ENCODE measurements at places on chromosomes 5 and 9.

- peak overlapping the region; percentile 92 for H3K27ac ChIP-seq
- no peak overlapping the region for H3K4me3 ChIP-seq
- H3K36me3 ChIP-seq, result peaks cover 4% of the 10 kb centered on the region
Observed at GRCh38 chr9:92962303-92962649, 15.0 kb downstream of the FGD3 start.

DNA sequence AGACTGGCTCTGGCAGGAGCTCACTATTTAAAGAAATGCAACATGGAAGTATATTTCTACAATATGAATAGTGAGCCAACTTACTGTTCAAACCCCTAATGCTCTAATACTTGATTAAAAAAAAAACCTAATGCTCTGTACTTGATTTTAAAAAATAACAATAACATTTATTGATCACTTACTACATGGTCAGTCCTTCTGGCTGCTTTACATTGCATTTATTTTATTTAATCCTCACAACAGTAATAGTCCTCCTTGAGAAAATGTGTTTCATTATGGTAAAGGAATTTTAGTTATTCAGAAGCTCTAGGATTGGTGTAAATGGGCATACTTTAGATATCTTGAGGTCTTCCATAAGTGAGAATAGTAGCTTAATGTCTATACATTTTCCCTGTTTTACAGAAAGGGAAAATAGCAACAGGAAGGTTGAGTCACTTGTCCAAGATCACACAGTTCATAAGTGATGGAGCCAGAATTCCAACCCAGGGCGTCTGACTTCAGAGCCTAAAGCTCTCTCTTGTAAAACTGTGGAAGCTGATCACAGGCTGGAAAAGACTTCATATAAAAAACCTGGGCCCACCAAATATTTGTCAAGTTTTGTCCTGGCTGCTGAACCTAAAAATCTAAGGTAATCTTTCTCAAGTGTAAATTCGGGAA lies 1.0 kb downstream of the STARD4 start:
- no peaks in the 10 kb centered on the region for H3K27me3 ChIP-seq
- H3K4me1 ChIP-seq, result peaks cover 9% of the 10 kb centered on the region
- no peaks in the 10 kb centered on the region for H3K36me3 ChIP-seq
- H3K4me3 ChIP-seq, result peak overlapping the region; percentile 77
- DNase-seq, result no peak

DNA sequence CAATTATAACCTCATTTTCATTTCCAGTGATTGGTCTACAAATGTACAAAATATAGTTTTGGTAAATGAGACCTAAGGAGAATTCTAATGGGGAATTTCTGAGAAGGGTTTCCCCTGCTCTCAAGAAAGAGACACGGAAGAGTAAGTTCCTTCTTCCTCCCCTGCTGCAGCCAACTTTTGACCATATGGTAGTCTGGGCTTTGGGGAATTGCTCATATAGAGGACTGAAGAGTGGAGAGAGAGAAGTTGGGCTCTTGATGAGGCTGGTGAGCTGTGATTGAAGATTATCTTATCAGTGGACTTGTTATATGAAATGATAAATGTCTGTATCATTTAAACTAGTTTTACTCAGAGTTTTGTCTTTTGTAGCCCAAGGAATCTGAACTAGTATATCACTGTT lies 4.3 kb upstream of the LNPEP start:
- no peak for DNase-seq
- H3K4me3 ChIP-seq, result no peak overlapping the region
- H3K27ac ChIP-seq, result no peak overlapping the region
- no peaks in the 10 kb centered on the region for H3K36me3 ChIP-seq

- H3K4me3 ChIP-seq, result no peak overlapping the region
- H3K36me3 ChIP-seq, result no peaks in the 10 kb centered on the region
- H3K4me1 ChIP-seq, result no peaks in the 10 kb centered on the region
- no peak for DNase-seq
Observed at GRCh38 chr5:9444346-9444745, 101.5 kb downstream of the SEMA5A start.

DNA sequence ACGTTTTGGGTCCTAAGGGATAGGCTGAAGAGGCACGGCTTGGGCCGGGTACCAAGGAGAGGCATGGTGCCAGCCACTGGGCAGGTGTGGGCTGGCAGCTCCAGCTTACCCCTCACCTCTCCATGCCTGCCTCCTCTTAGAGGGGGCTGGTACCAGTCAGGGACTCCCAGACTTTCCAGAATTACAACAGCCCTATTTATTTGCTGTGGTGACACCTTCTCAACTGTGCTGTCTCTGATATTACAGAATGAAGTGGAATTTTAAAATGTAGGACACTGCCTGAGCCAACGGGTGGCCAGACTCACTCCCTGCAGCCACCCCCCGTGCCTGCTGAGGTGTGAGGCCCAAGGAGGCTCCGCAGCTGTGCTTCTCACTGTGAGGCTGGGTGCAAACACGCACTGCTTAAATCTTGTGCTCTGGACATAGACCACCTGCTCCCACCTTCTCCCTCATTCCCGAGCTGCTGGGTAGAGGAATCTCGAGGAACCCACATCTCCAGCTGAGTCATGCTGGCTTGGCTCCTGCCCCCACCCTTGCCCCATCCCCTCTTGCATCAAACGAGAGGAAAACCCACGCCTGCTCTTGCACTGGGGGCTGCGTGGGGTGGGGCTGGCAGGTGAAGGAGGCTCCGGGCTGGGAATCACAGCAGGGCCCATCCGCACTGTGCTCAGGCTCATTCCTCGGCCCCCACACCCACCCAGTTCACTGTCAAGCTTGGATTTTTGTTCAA lies 47.9 kb downstream of the PRRT1B start:
- H3K4me3 ChIP-seq, result no peak overlapping the region
- no peak overlapping the region for H3K27ac ChIP-seq
- DNase-seq, result no peak
- H3K4me1 ChIP-seq, result peaks cover 8% of the 10 kb centered on the region

GRCh38 chr9:113589407-113589806 lies 125.9 kb downstream of the RGS3 start:
- no peaks in the 10 kb centered on the region for H3K27me3 ChIP-seq
- H3K4me1 ChIP-seq, result peaks cover 56% of the 10 kb centered on the region
- H3K27ac ChIP-seq, result peak overlapping the region; percentile 34
- H3K36me3 ChIP-seq, result peaks cover 64% of the 10 kb centered on the region

DNA sequence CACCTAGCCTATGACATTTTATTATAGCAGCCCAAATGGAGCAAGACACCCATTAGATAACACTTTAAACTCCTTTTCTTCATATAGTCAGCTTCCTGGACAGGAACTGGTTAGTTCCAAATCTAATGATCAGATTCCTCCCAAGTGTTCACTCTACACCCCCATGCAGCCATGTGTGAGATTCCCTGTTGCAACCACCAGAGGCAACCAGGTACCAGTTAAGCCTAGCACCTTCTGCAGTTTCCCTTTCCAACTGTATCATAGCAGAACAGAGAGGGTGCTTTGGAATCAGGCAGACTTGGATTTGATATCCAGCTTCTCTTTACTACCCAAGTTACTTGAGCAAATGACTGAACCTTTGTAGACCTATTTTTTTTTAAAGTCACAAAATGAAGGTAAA lies 296.6 kb upstream of the PCSK5 start:
- no peaks in the 10 kb centered on the region for H3K27me3 ChIP-seq
- no peaks in the 10 kb centered on the region for H3K36me3 ChIP-seq
- H3K4me3 ChIP-seq, result no peak overlapping the region
- no peak overlapping the region for H3K27ac ChIP-seq
- no peak for DNase-seq
- H3K4me1 ChIP-seq, result no peaks in the 10 kb centered on the region

- no peak overlapping the region for H3K27ac ChIP-seq
- H3K4me1 ChIP-seq, result no peaks in the 10 kb centered on the region
- H3K36me3 ChIP-seq, result no peaks in the 10 kb centered on the region
- H3K4me3 ChIP-seq, result no peak overlapping the region
- peaks cover 39% of the 10 kb centered on the region for H3K27me3 ChIP-seq
Observed at GRCh38 chr5:1176473-1177391, 24.7 kb upstream of the SLC6A19 start.

DNA sequence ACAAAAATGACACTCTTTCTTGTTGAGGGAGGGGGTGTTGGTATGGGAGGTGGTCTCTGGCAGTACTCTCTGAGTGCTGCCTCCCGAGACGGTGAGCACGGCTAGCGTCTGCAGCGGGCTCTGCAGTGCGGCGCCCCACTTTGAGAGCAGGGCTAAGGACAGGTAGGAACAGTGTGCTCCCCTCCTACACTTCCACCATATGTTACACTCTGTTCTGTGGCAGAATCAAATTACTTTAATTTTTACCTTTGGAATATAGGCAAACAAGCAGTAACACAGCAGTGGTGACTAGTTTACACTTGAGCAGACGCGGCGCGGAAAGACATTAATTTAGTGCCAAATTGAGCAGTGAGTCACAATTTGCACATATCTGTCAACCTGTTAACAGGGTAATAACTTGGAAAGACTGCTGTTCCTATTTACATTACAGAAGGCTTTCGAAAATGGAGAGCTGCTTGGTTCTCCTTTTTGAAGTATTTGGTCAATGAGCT lies 136.3 kb downstream of the MED27 start:
- H3K27ac ChIP-seq, result no peak overlapping the region
- H3K27me3 ChIP-seq, result no peaks in the 10 kb centered on the region
- H3K36me3 ChIP-seq, result no peaks in the 10 kb centered on the region

GRCh38 chr5:151952238-151952637 lies 27.6 kb upstream of the GLRA1 start:
- no peak overlapping the region for H3K27ac ChIP-seq
- DNase-seq, result no peak
- no peaks in the 10 kb centered on the region for H3K36me3 ChIP-seq
- H3K27me3 ChIP-seq, result peaks cover 9% of the 10 kb centered on the region
- H3K4me1 ChIP-seq, result peaks cover 27% of the 10 kb centered on the region

- no peak overlapping the region for H3K27ac ChIP-seq
- no peak overlapping the region for H3K4me3 ChIP-seq
- no peaks in the 10 kb centered on the region for H3K27me3 ChIP-seq
- no peaks in the 10 kb centered on the region for H3K36me3 ChIP-seq
- H3K4me1 ChIP-seq, result no peaks in the 10 kb centered on the region
Observed at GRCh38 chr5:65073250-65073661, 304.5 kb downstream of the CWC27 start.

- no peak overlapping the region for H3K27ac ChIP-seq
- H3K27me3 ChIP-seq, result no peaks in the 10 kb centered on the region
- H3K4me1 ChIP-seq, result no peaks in the 10 kb centered on the region
- H3K36me3 ChIP-seq, result no peaks in the 10 kb centered on the region
Observed at GRCh38 chr5:169146158-169146557, 154.8 kb downstream of the SLIT3 start.

DNA sequence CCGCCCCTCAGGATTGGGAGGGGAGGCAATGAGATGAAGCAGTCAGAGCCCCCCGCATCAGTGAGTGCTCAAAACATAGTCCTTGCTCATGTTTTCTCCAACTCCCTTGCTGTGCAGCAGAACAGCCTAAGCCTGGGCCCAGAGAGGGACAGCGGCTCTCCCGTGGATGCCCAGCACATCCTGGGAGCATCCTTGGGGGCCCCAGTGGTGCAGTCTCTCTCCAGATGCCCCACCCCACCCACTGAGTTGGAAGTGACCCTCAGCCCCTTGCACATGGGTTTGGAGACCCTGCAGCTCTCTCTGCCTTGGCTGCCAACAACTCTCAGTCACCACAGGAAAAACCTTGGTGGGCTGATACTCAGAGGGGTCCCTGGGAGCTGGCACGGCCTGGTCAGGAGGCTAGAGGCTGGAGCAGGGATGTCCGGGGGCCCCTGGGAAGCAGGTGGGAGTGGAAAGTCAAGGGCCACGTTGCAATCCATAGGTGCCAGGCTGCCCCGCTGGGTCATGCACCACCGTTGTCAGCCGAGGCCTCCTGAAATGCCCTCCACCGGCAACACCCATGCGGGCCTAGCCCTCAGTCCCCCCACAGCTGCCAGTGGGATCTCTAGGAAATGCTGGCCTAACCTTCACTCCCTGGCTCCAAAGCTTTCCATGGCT lies 242.5 kb downstream of the PBX3 start:
- H3K4me1 ChIP-seq, result no peaks in the 10 kb centered on the region
- no peaks in the 10 kb centered on the region for H3K27me3 ChIP-seq
- DNase-seq, result no peak
- H3K36me3 ChIP-seq, result no peaks in the 10 kb centered on the region

DNA sequence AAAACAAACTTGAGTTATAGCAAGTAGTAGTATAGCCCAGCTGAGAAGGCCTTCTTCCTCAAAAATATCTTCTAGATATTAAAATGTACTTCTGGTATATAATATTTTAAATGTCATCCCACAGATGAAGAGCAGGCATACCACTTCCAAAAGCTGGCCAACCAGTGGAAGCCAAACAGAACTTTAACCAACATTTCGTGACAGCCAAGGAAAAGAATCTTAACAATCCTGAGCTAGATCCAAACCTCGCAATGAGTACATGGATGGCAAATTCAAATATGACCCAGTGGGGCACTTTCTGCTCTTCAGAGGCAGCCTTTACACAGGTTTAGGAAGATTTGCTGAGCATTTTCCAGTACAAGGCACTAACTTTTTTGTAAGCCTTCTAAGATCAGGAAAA lies 91.8 kb upstream of the ACO1 start:
- H3K4me1 ChIP-seq, result no peaks in the 10 kb centered on the region
- peaks cover 10% of the 10 kb centered on the region for H3K27me3 ChIP-seq
- H3K27ac ChIP-seq, result no peak overlapping the region
- H3K4me3 ChIP-seq, result no peak overlapping the region

DNA sequence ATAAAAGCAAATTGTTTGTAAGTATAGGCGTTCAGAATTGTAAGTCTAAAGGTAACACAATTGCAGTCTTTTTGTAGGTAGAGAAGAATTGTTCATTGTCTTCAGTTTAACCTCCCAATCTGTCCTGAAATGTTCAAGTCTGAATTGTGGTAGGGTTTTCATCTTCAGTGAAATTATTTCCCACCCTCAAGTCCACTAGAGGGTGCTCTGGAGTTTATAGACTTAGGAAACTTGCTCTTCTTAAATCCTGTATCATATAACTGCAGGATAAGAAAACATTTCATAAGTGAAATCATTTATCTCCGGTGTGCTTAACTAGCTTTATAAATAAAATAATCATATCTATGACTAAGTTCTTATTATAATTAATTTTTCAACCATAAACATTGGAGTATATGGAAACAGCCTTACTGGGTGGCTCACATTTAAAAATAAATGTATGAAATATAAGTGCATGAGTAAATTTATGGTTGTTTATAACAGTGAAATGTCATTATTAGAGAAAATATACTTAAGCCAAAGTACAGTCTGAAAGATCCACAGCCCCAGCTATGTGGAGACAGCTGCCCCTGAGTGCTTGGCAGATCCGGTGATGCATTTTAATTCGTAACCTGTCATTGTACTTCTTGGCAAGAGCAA lies 182.4 kb upstream of the OTULINL start:
- no peak overlapping the region for H3K27ac ChIP-seq
- H3K4me3 ChIP-seq, result no peak overlapping the region
- H3K36me3 ChIP-seq, result no peaks in the 10 kb centered on the region
- peak; percentile 7 for DNase-seq
- no peaks in the 10 kb centered on the region for H3K4me1 ChIP-seq
- peaks cover 4% of the 10 kb centered on the region for H3K27me3 ChIP-seq

DNA sequence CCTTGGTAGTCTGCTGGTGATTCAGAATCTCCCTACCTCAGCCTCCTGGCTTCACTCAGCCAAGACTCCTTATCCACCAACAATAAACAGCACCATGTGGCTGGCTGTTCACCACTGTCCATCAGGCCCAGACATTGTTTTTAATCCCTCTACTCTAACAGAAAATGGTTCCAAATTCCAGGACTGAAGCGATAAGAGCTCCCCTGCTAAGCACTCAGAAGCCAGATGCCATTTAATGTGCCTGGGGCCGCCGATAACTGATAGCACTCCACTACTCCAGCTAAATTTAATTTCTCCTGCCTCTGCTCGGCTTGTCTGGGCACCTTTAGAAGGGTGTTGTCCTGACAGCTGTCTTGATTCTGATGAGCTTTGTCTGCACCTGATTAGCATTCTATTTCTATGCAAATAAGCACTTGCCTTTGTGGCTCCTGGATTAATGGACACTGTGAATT lies 47.1 kb downstream of the ZNF622 start:
- no peak overlapping the region for H3K4me3 ChIP-seq
- H3K36me3 ChIP-seq, result no peaks in the 10 kb centered on the region
- DNase-seq, result no peak
- H3K4me1 ChIP-seq, result no peaks in the 10 kb centered on the region
- H3K27me3 ChIP-seq, result no peaks in the 10 kb centered on the region

Measured in T-cell (primary cell).